ENCODE measurements at places on chromosomes 4 and X.
A peak's percentile ranks its signal among the peaks of the same experiment; 100 is the strongest.

DNA sequence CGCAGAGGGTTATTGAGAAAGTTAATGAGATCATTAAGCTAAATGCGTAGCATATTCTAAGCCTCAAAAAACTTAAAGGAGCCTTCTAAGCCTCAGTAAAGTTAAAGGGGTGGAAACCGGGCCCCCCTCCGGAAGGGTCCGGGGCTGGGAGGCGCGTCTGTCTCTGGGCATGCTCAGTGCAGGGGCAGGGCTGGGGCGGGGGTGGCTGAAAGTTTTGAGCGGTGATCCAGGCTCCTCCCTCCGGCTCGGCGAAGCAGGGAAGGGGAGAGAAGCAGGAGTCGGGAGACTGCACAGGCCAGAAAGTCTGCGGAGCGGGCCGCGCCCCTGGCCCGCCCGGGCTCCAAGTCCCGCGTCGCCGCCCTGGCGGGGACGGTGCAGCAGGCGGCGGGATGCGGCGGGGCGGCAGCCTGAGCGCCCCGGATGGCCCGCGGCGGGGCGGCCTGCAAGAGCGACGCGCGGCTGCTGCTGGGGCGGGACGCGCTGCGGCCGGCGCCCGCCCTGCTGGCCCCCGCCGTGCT, at the start of gene EVC:
Gene EVC (plus strand): TSS at position 241 of the 518 bp plus-strand sequence. CDS start 180 bp downstream, at position 421.
- peak; percentile 45 for DNase-seq

DNA sequence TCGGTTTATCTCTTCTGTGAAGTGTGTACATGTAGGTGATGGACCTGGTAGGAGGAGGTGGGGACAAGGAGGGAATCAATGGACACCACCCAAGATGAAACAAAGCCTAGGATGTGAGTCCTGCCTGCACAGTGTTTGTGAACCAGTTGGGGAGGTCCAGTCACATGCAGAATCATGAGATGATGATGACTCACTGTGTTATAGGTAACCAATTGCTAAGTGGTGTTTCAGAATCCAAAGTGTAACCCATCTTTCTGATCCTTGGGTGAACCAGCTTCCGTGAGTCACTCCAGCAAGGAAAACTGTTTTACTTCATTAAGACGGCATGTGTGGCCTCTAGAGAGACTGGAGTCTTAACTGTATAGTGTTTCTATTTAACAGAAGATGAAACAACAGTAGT, 57.9 kb upstream of the HPF1 start:
- no peak for DNase-seq

DNA sequence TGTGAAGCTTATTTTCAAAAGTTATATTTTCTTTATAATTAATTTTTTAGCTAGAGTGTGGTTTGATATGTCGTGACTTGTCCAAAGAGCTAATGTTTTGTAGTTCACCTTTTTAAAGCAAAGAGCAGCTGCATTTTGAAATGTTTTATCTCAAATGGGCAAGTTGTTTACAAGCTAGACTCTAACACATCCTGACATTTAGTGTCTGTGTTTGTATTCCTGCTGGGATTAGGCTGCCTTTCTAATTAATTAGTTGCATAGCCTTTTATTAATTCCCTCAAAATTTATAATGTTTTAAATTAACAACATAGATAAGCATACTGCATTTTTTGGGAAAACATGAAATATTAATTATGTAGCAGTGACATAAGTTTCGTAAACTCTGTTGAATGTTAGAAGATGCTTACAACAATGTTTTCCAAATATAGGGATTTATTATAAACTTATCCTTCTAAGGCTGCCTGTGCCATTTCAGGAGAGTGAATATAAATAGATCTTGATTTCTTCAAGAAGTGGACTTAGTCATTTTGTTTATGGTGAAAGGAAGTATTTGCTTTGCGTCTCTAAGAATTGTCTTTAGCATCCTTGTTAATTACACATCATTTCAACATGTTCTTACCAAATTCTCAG, 37.7 kb upstream of the NUDT6 start:
- DNase-seq: no peak

DNA sequence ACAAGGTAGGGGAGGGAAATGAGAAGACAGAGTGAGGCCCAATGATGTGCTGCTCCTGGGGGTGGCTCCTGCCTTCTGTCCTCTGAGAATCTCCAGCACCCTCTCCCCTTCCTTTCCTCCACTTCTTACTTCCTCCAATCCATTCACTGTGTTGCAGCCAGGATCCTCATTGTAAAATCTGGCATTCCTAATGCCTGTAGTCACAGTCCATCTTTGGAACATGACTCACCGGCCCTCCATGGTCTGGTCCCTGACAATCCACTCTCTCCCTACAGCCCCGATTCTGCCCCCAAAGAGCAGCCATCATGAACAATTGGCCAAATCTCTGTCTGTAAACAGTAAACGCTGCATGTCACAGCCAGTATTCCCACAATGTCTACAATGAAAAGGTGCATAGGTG, 72.9 kb downstream of the CLNK start:
- no peak for DNase-seq

DNA sequence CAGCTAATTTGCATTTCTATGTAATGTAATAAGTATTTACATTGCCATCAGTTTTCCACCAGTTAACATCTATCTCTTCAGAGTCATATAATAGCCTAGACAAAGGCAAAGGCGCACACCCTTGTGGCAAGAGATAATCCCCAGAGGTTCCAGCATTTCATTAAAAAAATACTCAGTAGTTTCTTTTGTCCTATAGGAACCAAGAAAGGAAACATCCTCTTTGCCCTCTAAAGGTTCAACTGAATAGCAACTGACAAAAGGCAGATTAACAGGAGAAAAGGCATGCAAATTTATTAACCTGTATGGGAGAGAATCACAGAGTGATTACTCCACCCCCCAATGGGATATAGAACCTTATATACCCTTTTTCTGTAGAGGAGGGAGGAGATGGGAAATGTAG, 48.4 kb downstream of the MAGEB17 start:
- DNase-seq: no peak

DNA sequence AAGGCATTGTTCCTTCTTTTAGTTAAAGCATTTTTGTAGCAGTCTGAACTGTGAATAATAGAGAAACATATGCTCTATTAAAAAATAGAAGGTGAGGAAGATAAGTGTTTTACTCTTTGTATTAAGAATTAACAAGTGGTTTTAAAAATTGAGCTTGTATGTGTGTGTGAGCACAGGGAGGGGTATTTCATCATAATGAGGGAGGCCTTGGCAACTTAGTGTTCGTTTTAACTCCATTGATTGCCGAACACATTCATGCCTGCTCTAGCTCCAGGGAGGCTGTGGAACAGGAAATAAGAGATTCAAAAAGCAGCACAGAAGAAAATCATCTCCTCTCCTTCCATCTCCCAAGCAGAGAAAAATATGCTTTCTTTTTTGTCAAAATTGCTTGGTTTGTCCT, 14.8 kb downstream of the SHROOM3 start:
- DNase-seq: no peak

- no peak for DNase-seq
These were observed 189.9 kb downstream of the TBCK start for GRCh38 chr4:106126062-106126461.

DNA sequence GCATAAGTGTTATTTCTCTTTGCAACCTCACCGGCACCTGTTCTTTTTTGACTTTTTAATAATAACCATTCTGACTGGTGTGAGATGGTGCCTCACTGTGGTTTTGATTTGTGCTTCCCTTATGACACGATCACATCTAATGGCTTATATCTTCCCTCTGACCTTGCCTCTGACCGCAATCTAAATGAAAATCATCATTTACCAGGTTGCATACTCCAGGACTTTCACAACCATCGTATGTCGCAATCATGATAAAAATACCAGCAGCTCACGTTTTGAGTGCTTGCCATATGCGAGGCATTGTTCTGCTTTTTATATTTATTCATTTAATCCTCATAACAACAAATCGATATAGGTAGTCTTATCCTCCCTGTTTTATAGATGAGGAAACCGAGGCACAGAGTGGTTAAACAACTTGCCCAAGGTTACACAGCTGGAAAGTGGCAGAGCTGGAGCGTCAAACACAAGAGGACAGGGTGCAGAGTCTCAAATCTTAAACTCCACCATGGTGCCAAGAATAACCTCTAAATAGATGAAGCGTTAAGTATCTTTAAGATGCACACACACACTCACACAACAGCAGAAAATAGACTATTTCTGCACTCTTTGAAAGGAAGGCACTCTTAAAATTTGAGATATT, 102.2 kb downstream of the SEL1L3 start:
- DNase-seq: no peak

DNA sequence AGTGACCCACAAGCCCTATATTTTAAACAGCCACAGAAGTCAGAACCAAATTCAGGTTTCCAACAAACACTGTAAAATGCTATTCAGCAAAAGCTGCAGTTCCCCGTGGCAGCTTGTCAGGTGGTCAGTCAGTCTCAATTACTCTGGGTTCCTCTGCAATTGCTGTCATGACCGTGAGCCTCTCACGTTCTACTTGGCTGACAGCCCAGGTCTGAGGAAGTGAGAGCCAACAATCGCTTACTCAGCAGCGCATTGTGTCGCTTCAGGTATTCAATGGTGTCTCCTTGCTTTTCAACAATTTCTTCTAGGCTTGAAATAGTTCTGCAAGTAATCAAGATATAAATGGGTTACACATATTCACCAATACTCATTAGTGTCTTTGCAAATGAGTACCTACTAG, 25.8 kb downstream of the TRIM75 start:
- DNase-seq: no peak

- no peak for DNase-seq
These were observed 43.7 kb upstream of the FRMD7 start for GRCh38 chrX:132171478-132171877.

GRCh38 chr4:19857380-19857779, 394.3 kb upstream of the SLIT2 start:
- no peak for DNase-seq

- no peak for DNase-seq
These were observed 326.3 kb upstream of the ZCCHC13 start for GRCh38 chrX:73977542-73978169.

GRCh38 chr4:74540193-74540592, 95.3 kb downstream of the AREG start:
- DNase-seq: no peak
